H7 (cell line): ENCODE measurements at places on chromosomes 7 and 10.

GRCh38 chr10:61943674-61944378 lies 42.3 kb downstream of the ARID5B start:
- DNase-seq: no peak

- no peak for DNase-seq
Measured at GRCh38 chr7:46603780-46604179, 682.7 kb upstream of the IGFBP3 start.

DNA sequence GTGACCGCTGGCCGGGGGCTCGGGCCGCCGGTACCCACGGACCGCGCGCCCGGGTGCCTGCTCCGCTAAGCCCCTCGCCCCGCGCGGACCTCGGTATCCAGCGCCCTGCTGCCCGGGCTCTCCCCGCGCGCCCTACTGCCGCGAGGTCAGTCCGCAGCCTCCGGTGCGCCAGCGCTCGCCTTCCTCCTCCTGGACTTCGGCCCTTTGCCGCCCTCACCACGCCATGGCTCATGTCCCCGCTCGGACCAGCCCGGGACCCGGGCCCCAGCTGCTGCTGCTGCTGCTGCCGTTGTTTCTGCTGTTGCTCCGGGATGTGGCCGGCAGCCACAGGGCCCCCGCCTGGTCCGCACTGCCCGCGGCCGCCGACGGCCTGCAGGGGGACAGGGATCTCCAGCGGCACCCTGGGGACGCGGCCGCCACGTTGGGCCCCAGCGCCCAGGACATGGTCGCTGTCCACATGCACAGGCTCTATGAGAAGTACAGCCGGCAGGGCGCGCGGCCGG lies 483 bp downstream of the GDF10 start:
- DNase-seq: peak; percentile 79

DNA sequence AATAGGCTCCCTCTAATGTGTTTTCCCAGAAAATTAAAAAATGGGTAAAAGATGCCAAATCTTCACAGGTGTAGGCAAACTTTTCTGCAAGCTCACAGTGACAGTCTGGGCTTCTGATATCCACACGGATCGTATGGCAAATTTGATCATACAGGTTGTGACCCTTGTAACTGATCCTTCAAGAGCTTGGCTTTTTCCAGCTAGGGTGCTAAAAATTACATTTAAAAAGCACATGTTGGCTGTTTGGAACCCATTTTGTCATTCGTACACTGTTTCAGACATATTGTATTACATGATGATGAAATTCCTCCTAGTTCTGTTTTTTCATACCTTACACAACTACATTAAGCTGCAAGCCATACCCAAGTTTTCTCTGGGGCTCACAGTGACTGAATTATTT lies 138.7 kb downstream of the GFRA1 start:
- no peak for DNase-seq

GRCh38 chr10:3836222-3836820 lies 51.3 kb upstream of the KLF6 start:
- DNase-seq: no peak

DNA sequence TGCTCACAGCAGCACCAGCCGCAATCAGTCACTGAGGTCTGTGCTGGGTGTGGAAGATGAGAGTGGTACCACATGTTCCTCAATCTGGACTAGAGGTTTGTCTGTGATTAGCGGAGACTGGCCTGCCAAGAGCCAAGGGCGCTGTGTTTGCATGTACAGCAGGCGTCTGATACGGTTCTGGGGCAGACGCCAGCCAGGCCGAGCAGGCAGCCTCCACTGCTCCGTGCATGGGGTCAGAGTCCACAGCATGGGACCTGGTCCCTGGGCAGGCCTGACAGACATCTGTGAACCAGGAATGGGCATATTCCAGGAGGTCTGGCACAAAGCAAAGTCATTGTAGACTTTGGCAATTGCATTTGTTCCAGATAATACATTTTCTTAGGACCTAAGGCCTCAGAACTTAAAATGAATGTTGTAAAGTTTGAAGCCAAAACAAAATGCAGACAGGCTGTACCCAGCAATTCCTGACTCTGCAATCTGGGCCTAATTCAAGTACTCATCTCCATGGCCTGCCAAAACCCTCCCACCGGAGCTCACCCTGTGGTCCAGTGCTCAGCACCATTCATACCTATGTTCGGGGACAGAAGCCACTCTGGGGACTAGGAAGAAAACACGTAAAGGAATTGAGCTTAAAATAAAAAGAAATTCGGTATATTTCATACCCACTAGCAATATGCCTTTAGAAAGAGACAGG lies 50.0 kb upstream of the FAM20C start:
- DNase-seq: no peak

DNA sequence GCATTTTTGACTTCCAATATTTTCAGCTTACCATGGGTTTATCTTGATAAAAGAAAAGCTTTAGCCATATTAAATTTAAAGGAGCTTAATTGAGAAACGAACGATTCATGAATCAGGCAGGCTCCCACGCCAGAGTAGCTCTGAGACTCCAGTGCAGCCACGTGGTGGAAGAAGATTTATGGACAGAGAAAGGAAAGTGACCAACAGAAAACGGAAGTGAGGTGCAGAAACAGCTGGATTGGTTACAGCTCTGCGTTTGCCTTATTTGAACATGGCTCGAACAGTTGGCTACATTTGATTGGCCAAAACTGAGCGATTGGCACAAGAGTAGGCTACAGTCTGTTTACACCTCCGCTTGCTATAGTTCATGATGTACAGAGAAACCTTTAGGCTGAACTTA lies 395.4 kb downstream of the GATA3 start:
- DNase-seq: no peak

GRCh38 chr10:48748573-48748972 lies 63.9 kb downstream of the WDFY4 start:
- no peak for DNase-seq

DNA sequence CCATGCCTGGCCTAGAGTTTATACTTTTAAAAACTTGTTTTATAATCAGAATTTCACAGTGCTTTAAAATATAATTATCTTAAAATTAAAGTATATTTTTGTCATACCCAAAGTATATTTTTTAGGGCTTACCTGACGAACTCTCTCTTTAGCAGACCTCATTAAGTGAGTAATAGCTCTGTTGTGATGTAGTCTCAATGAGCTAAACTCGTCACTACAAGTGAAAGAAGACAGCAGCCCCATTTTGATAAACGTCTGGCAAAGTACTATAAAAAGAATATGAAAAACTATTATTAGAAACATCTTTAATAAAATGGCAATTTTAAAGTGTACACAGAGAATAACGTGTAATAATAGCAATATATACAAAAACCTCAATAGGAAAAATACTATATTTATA lies 18.6 kb downstream of the ANKRD61 start:
- no peak for DNase-seq

DNA sequence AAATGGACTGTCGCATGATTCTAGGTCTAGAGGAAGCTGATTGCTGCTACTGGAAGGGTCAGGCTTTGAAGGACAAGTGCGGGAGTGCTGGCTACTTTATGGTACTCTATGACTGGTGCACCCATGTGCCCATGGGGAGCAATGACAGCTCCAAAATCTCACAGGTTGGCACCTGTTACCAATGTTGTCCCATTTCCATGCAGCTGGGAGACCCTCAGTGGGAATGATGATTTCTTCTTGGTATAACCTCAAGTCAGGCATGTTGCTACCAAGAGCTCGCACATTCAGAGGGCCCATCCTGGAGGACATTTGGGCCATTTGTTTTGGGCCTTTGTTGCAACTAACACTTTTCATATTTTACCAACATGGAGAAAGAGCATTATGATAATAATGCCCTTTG lies 174.4 kb downstream of the PRKCQ start:
- DNase-seq: no peak

GRCh38 chr10:93193906-93194305 lies 120.2 kb downstream of the CYP26A1 start:
- no peak for DNase-seq

DNA sequence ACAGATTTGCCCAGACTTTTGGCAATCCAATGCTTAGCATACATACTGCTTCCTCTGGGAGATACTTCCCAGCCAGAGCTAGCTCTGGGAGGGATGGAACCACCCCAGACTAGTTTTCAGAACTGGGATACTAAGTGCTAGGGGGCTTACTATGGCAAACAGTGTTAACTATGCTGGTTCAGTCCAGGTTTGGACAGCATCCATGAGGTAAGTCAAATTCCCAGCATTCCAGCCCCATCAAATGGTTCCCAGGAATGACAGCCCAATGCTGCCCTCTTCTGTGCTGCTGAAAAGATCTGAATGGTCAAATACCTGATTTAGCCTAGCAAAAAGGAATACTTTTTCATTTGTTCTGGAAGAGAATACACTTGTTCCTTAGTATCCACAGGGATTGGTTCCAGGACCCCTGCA lies 141.7 kb upstream of the CCDC6 start:
- peak; percentile 62 for DNase-seq

GRCh38 chr7:125908711-125909110 lies 979.1 kb upstream of the POT1 start:
- no peak for DNase-seq

DNA sequence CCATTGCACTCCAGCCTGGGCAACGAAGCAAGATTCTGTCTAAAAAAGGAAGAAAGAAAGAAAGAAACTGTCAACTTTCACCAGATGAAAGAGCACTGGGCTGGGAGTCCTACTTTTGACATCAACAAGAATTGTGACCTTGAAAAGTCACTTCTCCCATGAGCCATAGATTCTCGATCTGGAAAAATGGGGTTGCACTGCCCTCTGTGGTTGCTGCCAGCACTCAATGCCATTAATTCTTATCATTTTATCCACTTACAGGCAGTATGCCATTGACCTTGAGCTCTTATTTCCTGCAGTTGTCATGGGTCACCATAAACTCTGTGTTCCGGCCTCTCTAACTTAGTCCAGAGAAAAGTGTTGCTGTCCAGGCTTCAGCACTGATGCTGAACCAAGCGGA lies 137.2 kb downstream of the NOC3L start:
- peak; percentile 13 for DNase-seq

- peak; percentile 68 for DNase-seq
Measured at GRCh38 chr10:46549171-46550075, 7.0 kb downstream of the GPRIN2 start.

- no peak for DNase-seq
Measured at GRCh38 chr10:12741360-12741804, 260.1 kb downstream of the CCDC3 start.

DNA sequence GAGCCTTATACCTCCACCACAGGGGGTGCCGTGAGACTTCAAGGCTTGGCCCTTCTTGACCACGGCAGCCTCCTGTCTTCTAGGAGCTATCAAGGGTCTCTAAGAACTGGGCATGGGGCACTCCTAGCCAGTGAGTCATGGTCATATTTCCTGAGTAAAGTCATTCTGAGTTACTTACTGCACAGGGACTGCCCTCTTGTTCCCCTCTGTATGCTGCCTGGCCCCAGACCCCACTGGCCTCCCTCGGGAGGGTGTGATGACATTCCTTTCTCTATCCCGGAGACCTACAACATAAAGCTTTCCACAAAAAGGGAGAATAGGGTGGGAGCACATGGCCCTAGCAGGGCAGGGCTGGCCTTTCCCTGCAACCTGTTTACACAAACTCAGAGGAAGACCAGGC lies 21.4 kb downstream of the DPCD start:
- no peak for DNase-seq

DNA sequence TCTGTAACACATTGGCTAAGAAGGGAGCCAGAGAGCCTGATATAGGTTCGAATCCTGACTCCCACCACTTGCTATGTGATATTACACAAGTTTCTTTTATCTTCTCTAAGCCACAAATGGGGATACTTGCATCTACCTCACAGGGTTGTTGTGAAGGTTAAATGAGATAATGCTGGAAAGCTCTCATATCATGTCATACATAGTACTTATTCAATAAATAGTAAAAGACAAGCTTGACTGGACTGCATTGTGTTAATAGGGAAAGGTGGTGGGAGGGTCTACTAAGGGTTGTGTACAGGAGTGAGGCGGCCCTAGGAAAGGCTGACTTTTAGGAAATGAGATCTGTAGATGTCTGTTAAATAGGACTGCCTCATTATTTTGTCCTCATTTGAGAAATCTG lies 35.8 kb upstream of the DNMBP start:
- no peak for DNase-seq

GRCh38 chr7:105007298-105007697 lies 6.7 kb upstream of the KMT2E start:
- DNase-seq: no peak

DNA sequence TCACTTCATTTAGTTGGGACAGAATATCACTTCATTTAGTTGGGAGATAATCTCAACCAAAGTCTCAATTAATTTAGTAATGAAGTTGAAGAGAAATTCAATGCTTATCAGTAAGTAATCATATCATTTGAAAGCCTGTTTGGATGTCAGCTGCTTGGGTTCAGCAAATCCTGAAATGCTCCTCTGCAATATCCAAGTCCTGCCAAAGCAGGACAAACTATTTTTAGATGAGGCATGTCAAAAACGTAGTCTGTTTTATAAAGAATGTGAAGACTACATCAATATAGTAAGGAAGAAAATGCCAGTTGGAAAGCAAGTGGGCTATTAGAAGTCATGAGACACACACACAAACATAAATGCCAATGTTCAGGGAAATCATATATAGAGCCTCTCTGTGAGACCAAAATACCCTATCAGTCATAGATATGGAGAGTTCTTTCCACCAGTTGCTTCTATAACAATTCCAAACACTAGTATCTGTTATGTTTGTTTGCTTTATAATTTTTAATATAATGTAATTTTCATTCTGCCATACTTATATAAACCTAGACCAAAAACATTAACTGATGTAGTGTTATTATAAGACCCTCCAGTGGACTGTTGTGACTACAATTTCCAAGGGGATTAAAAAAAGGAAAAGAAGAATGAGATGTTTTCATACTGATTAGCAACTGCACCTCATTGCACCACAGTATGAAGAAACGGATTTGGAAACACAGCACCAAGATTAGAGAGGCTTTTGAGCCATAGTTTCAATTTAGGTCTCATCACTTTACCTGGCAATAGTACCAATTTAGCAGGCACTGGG lies 160.7 kb downstream of the LRRTM3 start:
- DNase-seq: no peak

DNA sequence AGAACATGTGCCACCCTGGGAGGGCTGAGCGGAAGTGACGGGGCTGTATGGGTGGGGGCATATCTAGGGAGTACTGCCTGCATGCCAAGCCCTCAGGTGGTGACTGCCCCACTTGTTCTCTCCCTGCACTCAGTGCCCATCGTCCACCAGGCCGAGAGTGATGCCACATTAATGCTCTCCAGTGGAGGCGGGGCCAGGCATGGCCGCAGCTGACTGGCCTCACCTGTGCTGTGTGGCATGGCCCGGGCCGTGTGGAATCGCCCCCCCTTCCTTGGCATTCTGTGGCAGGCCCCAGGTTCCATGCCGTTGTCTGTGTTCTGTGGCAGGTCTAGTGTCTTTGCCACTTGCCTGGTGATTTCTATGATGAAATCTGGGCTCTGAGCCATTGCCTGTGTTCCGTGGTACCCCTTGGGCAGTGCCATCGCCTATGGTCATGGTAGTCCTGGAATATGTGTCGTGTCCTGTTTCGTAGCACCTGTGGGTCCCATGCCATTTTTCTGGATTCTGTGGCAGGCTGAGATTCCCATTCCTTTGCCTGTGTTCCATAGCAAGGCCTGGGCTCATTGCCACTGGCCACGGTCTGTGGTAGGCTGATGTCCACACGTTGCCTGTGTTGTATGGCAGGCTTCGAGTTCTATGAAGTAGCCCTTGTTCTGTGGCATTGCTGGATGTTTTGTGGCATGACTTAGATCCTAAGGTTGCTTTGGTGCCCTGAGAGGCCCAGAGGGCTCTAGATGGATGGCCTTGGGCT lies 8.9 kb downstream of the FLNC start:
- DNase-seq: peak; percentile 51
